ENCODE measurements at places on chromosomes 3 and 15.

DNA sequence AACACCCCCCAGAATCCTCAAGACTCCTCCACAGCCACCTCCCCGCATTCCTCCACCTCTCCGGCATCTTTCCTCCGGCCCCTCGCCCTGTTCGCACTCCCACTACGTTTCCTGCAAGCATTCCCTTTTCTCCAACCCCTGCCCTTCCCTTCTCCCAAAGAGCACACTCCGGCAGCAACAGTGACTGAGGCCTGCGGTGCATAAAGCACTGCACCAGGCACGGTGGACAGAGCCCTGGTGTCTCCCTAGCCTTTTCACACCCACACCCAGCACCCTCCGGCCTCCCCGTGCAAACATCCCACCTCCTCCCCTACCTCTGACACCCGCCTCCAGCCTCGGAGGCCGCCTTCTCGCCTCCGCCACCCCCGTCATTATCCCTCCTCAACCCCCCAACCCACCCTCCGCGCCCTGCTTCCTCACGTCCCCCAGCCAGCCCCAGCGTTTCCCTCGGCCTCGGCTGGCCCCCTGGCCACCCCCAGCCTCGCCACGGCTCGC, 577 bp downstream of the ZNF148 start:
- DNase-seq = peak; percentile 55

- peak; percentile 58 for DNase-seq
Measured at GRCh38 chr15:99507504-99508310, 58.1 kb upstream of the MEF2A start.

GRCh38 chr3:72818905-72819304, 29.3 kb downstream of the SHQ1 start:
- DNase-seq = no peak

GRCh38 chr3:65786890-65787289, 251.8 kb downstream of the MAGI1 start:
- peak; percentile 79 for DNase-seq

DNA sequence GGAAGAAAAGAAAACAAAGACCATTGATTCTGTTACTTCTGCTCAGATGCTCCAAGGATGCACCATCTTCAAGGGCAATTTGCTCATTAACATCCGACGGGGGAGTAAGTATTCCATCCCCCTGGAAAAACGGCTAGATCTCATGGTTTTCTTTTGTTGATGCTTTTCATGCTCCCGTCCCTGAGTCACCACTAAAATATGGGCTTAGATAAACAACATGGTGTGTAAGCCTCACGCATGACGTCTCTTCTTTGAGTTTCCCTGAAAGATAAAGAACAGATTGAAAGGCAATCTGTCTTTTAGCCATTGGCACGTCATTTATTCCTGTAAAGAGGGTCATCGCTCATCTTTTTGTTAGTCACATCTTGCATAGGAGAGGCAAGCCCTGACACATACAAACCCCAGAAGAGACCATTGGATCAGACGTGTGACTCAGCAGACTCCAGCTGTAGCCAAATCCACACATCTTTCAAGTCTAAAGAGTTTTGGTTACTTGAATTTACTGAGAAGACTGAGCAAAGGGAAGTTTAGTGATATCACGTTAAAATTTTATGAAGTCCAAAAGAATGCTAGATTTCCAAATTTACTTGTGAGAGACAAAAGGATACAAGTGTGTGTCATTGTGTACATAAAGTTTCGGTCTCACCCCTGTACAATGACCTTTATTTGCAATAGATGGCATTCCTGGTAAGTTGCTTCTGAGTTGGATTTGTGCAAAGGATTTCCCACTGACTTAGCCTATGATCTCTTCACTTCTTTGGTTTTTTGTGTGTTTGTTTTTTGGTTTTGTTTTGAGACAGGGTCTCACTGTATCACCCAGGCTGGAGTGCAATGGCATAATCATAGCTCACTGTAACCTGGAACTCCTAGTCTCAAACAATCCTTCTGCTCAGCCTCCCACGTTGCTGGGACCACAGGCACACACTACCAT, 110.5 kb downstream of the PGPEP1L start:
- DNase-seq = no peak

DNA sequence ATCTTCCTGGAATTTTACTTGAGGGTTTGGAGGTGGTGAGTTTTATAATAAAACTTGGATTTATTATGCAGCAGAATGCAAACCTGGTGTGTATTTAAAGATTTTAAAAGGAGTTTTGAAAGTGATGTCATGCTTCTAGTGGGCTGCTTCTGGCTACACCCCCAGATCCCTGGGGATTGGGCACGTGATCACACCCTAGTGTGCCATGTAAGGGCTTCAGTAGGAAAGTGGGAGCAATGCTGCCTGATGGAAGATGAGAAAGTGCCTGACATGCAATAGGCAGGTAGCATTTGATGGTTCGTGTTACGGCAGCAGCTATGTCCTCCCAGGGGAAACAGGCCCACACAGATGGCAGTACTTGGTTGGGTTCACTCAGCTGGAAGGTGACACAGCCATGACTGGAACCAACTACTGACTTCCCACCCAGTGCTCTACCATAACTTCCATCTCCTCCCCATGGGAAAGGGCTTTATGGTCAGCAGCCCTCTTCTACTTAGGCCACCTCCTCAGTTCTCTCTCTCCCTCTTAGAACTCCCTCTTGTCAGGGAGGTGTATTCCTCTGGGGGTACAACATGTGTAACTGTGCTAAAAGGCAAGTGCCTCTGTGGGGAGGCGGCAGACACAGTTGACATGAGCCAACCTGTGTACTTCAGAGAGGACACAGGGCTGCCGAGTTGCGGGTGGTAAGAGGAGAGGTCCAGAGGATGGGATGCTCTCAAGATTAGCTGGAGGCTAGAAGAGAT, 5.6 kb downstream of the ITPKA start:
- DNase-seq = no peak

DNA sequence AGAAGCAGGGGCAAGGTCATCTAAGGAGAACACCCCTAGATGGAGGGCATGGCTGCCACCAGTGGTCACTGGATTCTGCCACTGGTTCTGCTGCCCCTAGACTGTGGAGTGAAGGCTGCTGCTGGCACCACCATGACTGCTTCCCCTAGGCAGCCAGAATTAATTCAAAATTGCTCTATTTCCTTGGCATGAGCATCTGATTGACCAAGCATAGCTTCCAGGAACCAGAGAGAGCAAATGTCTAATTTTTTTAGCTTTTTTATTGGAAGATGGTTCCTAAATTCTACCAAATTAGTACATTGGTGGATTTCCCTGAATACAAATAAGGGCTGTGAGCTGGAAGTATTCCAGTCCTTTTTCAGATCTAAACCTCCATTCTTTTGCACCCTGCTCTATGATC, 270.2 kb upstream of the GBE1 start:
- DNase-seq = no peak
